IMR-90 (cell line): ENCODE measurements at places on chromosomes 16 and 17.

DNA sequence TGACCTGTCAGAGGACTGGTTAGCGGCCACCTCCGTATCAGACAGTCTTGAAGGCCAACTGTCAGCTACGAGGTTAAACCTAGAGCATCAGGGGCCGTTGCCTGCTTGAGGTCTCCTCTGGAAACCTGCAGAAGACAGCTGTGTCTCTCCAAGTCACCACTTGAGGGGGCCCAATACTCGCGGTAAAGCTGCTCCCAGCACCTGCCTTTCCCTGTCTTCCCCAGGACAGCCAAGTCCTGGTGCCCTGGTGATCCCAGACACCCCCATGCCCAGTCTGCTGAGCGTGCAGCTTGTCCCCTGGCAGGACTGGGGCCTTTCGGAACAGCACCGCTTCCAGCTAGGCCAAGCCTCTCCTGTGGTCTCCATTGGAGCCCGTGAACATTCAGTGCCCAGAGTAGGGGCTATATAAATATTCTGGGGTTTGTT is 80.1 kb downstream of the DNAH17 start:
- peak; percentile 72 for DNase-seq

GRCh38 chr16:67881621-67882161 is 3.0 kb upstream of the NRN1L start:
- DNase-seq = no peak

DNA sequence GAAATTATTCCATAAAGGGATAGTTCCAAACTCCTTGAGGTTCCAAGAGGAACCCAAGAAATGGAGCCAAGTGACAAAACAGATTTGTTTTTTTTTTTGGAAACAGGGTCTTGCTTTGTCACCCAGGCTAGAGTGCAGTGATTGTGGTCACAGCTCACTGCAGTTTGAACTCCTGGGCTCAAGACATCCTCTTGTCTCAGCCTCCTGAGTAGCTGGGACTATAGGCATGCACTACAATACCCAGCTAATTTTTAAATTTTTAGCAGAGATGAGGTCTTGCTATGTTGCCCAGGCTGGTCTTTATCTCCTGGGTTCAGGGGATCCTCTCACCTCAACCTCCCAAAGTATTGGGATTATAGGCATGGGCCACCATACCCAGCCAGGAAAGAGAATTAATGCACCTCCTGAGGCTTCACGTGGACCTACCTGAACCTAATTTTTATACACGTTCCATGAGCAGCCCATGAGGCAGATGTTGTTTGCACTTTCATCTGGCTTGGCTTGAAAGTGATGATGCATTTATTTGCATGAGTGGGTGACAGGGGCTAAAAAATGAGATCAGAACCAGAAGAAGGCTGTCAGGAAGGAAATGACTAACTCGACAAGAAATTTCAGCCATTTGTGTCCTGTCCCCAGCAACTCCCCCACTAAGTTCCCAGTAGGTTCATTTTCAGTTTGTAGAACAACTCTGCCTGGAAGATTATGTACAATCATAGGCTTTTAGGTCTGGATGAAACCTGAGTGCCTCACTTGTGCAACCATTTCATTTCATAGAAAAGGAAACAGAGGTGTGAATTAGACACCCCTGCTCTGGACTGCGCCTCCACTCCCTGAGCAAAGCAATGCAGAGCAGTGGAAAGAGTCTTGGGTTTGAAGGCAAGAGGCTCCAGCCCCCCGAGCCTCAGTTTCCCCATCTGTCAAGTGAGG is 10.3 kb upstream of the IRF8 start:
- DNase-seq = peak; percentile 65

DNA sequence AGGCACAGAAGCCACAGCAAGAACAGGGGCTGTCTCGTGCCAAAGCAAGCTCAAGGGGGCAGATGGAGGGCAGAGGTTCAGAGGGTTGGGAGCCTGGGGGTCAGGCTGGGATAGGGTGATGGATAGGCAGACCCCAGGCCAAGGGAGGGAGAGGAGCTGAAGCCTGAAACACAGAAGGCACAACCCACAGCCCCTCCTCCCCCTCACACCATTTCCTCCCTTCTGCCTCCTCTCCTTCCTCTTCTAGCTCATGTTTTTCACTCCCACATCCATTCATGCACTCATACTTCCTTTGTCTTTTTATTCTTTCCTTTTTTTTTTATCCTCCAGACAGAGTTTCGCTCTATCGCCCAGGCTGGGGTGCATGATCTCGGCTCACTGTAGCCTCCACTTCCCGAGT is 61.1 kb downstream of the SOCS1 start:
- no peak for DNase-seq

- no peak for DNase-seq
These were observed 19.5 kb downstream of the GRIN2C start for GRCh38 chr17:74839990-74840852.

DNA sequence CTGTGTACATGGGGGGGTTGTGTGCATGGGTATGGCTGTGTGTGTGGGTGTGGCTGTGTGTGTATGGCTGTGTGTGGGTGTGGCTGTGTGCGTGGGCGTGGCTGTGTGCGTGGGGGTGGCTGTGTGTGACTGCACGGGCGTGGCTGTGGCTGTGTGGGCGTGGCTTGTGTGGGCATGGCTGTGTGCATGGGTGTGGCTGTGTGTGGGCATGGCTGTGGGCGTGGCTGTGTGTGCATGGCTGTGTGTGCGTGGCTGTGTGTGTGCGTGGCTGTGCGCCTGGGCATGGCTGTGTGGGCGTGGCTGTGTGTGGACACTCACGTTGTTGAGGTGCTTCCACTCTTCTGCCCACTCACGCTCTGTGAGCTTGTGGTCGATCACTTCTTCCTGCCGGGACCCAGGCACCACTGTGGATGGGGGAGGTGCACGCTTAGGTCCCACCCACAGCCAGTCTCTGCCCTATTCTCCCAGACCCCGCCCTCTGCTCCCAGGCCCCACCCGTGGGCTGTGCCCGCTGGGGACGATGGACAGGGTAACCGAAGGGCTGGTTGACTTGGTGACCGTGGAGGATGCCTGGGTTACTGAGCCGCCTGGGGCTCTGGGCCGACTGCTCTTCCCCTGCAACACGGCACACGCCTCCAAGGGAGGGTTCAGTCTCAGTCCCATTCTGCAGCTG is 16.0 kb upstream of the PABPN1L start:
- DNase-seq = no peak

DNA sequence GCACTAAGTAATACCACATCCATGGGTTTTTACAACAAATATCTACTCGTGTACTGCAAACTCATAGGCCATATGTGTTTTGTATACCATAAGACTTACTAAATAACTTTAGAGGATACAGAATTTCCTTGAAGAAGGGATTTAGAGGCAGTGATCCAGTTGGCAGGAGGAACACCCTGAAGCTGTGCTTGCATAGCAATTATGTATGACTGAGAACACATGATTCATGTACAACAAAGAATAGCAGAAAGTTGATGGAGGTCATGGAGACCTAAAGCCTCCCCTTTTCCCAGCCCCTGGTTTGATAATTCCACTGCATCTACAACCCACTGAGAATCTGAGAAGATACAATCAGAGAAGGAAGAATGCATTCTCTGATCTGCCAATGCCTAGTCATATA is 83.8 kb upstream of the PMFBP1 start:
- DNase-seq = no peak

DNA sequence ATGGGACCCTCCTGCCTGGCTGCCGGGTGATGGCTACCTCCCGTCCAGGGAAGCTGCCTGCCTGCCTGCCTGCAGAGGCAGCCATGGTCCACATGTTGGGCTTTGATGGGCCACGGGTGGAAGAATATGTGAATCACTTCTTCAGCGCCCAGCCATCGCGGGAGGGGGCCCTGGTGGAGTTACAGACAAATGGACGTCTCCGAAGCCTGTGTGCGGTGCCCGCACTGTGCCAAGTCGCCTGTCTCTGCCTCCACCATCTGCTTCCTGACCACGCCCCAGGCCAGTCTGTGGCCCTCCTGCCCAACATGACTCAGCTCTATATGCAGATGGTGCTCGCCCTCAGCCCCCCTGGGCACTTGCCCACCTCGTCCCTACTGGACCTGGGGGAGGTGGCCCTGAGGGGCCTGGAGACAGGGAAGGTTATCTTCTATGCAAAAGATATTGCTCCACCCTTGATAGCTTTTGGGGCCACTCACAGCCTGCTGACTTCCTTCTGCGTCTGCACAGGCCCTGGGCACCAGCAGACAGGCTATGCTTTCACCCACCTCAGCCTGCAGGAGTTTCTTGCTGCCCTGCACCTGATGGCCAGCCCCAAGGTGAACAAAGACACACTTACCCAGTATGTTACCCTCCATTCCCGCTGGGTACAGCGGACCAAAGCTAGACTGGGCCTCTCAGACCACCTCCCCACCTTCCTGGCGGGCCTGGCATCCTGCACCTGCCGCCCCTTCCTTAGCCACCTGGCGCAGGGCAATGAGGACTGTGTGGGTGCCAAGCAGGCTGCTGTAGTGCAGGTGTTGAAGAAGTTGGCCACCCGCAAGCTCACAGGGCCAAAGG is 36.8 kb downstream of the NLRC5 start:
- no peak for DNase-seq

GRCh38 chr17:61475726-61476125 is 23.5 kb downstream of the TBX4 start:
- DNase-seq = peak; percentile 77

GRCh38 chr16:66447491-66447890 is 20.4 kb downstream of the BEAN1 start:
- DNase-seq = no peak

DNA sequence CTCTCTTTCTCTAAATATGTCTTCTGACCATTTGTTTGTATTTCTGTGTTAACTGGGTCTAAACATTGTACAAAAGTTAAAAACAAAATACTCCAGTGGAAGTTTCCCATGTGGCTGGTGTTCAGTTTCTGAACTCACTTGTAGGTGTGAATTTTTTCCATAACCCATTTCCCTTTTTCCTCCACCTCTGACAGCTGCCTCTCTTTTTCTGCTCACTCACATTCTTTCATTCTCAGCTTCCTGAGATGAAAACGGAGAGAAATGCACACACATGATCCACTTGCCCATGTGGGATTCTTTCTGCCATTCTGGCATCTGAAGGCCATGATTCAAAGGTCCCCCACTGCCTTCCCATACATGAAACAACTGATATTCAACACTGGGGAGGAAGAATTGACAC is 41.1 kb upstream of the ACSM2B start:
- no peak for DNase-seq

DNA sequence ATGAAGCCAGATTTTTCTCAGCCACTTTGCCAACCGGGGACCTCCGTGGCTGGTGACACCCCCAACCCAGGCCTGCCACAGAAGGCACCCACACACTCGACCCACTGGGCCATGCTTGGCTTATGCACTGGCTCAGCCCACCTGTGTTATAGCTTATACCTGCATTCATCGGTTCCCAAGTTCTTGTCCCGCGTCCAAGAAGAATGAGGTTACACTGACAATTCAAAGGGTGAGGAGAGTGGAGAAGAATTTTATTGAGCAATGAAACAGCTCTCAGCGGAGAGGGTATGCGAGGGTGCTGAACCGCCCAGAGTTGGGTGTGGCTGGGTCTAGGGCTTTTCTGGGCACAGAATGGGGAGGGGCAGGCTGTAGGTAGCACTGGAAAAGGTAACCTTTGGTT is 22.2 kb upstream of the CDH15 start:
- no peak for DNase-seq

DNA sequence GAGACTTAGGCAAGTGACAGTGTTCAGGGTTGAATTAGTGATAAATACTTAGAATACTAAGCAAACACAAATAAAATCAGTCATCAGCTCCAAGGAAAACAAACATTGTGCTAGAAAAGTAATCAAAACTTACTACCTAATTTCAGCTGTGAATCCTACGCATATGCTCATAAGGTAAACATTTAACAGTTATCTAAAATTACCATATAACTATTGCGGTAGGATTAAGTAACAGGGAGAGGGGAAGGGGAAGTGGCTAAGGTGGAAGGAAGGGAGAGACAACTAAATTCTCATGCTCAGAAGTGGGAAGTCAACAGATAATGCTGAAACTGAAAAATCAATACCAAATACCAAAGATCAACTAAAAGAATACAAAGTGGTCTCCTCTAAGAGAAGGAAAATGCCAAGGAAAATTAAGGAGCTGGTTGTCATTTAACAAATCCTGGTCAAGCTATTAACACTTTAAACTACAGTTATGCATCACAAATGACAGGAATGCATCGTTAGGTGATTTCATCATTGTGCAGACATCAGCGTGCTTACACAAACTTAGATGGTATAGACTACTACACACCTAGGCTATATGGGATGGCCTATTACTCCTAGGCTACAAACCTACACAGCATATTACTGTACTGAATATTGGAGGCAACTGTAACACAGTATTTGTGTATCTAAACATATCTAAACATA is 20.0 kb downstream of the USP32 start:
- no peak for DNase-seq

GRCh38 chr16:12802661-12803060 is 1.0 kb downstream of the CPPED1 start:
- no peak for DNase-seq

- DNase-seq = peak; percentile 7
These were observed 854.8 kb downstream of the KCNJ2 start for GRCh38 chr17:71024172-71024571.

- DNase-seq = no peak
These were observed 387.1 kb downstream of the HS3ST4 start for GRCh38 chr16:26078716-26079355.

DNA sequence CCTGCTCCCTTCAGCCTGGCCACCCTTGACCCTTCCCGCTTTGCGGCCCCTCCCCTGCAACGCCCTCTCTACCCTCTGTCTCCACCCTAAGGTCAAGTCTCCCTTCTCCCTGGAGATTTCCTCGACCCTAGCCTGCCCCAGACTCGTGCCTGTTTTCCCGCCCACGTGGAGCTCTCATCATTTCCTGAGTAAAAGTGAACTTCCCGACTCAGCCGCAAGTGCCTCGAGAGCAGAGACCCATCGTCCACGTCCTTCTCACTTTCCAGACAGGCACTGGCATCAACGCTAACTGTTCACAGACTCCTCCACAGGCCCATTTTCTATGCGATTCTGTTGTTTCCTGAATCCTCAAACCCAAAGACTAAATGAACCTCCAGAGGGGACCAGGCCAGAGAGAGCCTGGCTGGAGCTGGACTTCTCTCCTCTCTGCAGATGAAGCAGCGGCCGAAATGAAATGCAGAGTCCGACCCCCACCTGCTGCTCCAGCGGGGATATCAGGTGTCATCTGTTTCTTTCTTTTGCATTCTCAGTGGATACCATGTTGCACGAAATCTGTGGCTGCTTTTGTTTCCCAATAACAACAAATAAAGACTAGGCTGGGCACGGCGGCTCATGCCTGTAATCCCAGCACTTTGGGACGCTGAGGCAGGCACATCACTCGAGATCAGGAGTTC is 52.5 kb downstream of the RTN4RL1 start:
- DNase-seq = peak; percentile 12
